ENCODE measurements at places on chromosomes 7 and 10. TPM values are rescaled to one million over a fixed set of nuclear protein-coding genes. Genes with fewer than 3 reads are reported as not detected.
A peak's percentile ranks its signal among the peaks of the same experiment; 100 is the strongest.

GRCh38 chr7:5472432-5473315 is 49.0 kb upstream of the TNRC18 start:
- DNase-seq: no peak

Gene MMP21
- total RNA-seq: not detected

Gene AS3MT
- total RNA-seq: 1.4 TPM

Gene SYT15B
- 68.3 TPM for total RNA-seq

DNA sequence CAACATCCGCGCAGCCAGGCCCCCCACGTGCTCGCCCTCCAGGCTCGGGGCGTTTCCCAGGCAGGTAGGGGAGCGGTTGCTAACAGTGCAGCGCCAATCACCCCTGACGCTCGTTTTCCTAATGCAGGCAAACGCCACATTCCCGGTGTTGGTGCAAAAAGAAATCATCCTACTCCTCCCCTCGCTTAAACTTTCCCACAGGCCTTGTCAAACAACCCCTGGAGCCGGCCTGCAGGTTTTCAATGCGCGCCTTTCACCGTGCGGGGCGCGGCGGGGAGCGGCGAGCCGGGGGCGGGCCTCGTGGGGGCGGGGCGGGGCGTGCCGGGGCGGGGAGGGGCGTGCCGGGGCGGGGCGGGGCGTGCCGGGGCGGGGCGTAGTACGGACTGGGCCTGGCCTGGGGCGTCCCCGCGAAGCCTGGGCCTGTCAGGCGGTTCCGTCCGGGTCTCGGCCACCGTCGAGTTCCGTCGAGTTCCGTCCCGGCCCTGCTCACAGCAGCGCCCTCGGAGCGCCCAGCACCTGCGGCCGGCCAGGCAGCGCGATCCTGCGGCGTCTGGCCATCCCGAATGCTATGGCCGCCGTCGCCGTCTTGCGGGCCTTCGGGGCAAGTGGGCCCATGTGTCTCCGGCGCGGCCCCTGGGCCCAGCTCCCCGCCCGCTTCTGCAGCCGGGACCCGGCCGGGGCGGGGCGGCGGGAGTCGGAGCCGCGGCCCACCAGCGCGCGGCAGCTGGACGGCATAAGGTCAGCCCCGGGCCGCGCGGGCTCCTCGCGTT is at the start of gene ECHDC3:
ECHDC3 (plus strand) TSS at position 374 of the 770 bp plus-strand sequence; CDS start at position 569, 195 bp downstream.
- no peak for DNase-seq

Gene CARD11
- 0.64 TPM for total RNA-seq

Gene CYP2C19
- total RNA-seq: not detected

Gene PVRIG
- total RNA-seq: 27.8 TPM

Gene GNB2
- 500 TPM for total RNA-seq

GRCh38 chr10:98980353-98980752 is 255.3 kb downstream of the HPSE2 start:
- no peak for DNase-seq

Gene CTAGE15
- 0.21 TPM for total RNA-seq

- DNase-seq: no peak
Measured at GRCh38 chr10:101834341-101834740, 9.3 kb downstream of the KCNIP2 start.

DNA sequence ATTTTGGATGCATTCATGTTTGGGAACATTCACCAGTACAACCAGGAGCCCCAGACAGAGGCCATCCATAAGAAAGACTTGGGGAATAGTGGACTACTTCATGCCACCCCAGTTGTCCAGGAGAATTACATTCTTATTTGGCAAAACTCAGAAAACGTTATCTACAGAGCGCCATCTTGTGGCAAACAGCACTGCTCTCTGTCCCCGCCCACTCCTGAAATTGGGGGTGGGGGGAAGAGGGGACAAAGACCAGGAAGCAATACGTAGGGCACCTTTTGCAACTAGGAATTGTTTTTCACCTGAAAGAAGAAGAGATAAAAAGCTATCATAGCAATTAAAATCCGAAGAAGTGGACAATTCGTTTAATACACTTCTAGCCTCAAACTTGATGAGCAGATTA is 134.6 kb upstream of the MGMT start:
- no peak for DNase-seq

Gene CHN2
- total RNA-seq: 8.7 TPM

DNA sequence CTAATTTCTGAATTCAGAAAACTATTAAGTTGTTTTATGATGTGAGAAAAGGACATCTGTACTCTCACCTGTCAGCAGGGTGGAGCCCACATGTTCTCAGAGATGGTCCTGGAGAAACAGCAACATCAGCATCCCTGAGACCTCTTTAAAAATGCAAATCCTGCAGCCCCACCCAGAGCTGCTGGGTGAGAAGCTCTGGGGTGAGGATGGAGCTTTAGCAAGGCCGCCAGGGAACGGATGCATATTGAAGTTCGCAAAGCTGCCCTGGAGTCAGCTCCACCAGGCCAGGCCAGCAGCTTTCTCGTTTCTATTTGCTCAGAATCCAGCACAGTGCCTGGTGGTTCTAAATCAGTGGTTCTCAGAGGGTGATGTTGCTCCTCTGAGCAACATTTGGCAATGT is 49.1 kb downstream of the PRKCQ start:
- DNase-seq: no peak

Gene HMX3
- total RNA-seq: not detected

DNA sequence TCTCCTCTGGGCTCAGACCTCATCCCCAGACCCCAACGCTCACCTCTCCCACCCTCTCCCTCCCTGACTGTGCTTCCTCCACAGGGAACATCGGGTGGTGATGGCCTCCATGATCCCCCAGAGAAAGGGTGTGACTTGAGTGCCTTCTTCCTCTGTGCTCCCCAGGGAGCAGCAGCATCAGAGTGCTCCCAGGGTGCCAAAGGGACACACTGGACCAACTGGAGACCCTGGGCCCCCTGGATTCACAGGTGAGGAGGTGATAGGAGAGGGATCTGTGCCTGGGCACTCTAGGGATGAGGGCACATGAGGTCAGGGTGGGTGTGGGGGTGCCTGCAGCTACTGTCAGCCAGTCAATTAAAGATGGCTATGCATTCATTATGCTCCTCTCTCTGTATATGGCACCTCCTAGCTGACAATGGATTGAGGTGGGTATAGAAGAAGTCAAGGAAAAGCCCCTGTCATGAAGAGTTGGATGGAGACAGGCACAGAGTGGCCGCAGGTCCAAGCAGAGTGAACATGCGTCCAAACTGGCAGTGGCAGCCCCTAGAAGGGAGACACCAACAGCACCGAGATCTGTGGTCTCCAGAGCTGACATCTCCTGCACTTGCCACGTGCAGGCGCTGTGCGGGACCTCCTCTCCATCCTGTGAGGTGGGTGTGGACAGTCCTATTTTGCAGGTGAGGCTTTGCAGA is 15.5 kb upstream of the VOPP1 start:
- no peak for DNase-seq

Gene CACNA2D1
- 17.3 TPM for total RNA-seq

DNA sequence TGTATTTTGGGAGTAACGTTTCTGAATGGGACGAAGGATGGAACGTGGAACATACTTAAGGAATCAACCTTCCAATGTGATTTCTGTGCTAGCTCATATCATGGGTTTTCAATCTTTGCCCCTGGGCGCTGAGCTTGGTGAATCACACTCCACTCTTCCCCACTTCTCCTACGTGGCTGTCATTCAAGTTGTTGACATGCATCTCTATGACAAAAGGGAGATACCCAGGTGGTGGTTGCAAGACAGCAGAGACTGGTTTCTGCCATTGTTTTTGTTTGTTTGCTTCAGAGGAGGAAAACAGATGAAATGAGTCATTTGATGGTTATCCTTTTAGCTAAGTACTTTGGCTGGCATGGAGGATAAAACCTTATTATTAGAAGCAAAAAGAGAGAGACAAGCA is 573.9 kb downstream of the GATA3 start:
- no peak for DNase-seq

Gene SPACDR
- total RNA-seq: not detected

Gene RHOBTB1
- total RNA-seq: 13.6 TPM

DNA sequence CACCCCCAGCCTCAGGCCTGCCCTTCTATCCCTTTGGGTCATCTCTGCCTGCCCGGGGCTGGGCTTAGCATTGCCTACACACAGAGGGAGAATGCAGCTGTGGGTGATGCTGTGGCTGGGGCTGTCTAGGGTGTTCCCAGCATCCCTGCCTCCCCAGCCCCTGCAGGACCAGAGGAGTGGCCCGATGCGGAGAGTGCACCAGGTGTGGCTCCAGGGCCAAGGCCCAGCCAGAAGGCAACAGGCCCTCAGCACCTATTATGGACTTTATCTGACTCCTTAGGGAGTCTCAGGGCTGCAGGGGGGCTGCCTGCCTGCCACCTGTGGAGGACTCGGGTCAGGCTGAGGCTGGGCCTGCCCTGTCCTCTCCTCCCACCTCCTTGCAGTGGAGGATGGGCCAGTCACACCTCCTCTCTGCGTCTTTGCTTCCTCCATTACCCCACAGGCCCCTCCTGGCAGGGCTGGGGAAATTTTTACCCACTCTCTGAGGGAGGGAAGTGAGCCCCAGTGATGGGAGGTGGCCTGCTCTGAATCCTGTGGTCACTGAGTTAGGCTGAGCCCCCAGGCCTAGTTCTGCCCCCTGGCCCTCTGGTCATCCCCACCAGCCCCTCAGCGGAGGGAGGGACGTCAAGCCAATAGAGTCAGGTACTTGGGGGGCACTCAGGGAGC is 92.9 kb upstream of the PCBD1 start:
- no peak for DNase-seq

Gene LIPK
- total RNA-seq: not detected

- no peak for DNase-seq
Measured at GRCh38 chr7:29607889-29608288, 44.3 kb downstream of the PRR15 start.

DNA sequence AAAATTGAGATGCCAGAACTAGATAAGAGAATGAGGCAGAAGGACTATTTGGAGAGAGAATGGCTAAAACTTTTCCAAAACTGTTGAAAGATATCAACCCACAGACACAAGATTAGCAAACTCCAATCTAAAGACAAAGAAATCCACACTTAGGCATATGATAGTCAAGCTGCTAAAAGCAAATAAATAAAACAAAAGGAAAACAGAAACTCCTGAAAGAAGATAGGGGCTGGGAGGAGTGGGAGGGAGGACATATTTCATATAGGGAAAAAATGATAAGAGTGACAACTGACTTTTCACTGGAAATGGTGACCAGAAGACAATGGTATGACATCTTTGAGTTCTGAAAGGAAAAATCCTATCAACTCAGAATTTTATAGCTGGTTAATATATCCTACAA is 105.4 kb upstream of the ADO start:
- DNase-seq: no peak

Gene PTPN12
- 57.4 TPM for total RNA-seq

- no peak for DNase-seq
Measured at GRCh38 chr7:69840248-69840647, 242.0 kb downstream of the AUTS2 start.

DNA sequence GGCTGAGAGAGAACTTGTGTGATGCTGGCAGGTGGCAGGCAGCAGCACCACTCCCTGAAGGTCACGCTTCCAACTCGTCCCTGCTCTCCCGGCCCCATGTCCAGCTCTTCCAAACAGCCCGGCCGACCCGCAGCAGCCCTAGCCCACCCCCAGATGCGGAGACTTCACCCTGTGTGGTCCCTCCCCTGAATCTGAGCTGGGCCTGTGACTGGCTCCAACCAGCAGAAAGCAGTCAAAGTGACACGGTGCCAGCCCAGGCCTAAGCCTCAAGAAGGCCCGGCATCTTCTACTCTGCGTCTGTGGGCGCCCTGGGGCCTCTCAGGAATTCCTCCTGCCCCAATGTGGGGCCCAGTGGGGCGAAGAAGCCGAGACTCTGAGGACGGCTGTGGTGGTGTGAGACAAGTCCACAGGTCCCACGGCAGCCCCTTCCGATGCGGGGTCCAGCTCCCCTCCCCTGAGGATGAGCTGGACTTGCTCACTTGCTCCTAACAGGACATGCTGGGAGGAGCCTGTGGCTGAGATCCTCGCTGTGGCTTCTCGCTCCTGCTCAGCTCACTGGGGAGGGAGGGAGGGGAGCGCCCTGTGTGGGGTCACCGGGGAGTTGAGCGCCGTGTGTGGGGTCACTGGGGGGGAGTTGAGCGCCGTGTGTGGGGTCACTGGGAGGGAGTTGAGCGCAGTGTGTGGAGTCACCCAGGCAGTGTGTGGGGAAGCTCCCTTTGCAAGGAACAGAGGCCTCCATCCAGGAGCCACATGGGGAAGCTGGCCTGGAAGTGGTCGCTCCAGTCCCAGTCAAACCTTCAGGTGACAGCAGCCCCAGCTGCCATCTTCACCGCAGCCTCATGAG is 9.5 kb downstream of the STK32C start:
- DNase-seq: peak; percentile 57

Gene EPHB6
- 13.1 TPM for total RNA-seq

Gene ADRA2A
- total RNA-seq: 23.5 TPM

DNA sequence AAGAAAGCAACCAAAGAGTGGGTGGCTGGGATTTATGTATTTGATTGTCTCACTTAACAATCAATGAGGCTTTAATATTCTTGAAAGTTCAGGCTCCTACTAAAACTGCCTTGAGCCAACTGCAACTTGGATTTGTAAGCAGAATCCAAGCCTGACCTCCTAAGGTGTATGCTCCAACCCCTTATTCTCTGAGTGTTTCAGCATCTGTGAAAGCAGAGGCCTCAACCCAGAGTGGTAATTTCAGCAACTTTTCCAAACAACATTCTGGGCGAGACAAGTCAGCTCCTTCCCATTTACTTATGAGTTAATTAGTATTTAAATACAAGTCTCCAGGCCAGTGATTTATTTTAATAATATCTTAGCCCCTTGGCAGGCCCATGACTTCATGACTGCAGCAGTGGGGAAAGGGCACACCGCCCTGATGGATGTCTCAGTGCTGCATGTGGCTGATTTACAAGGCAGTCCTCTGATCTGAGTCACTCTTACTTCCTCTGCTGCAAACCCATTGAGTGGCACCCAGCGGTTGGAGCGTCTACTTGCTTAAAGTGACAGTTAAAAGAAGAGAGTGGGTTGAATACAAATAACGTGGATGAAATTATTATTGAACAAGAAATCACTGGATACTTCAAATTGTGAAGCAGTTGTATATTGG is 209.1 kb downstream of the TRIL start:
- no peak for DNase-seq

GRCh38 chr7:16187131-16187530 is 234.2 kb downstream of the CRPPA start:
- DNase-seq: no peak

Gene GRID2IP
- not detected for total RNA-seq

DNA sequence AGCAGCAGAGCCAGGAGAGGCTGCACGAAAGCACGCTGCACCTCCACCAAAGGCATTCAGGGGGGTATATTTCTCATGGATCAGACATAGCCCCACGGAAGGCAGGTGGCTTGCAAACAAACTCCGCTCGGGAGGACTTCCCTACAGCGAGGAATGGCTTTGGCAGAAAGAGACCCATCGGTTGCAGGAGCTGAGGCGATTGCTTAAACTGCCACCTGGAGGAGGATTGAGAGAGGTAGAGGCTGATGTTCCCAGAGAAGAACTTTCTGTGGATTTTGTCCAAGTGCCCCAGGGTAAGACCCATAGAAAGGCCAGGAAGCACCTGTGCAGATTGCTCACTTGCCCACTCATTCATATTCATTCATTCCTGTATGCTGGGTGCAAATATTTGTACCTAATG is 89.1 kb downstream of the NEUROD6 start:
- no peak for DNase-seq

DNA sequence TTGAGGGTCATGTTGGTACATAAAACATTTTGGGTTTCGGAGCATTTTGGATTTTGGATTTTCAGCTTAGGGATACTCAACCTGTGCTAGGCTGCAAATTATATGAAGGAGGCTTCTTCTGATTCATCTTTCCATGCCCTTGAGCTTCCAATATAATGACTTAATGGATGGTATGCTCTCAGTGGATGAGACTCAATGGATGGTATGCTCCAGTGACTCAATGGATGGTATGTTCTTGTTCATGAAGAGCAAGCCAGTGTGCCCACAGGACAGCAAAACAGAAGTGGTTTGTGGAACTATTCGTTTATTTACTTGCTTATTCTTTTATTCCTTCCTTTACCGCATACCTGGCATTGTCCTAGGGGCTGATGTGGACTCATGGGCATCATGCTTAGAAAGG is 969.6 kb downstream of the LRMDA start:
- DNase-seq: no peak

Measured in ascending aorta (tissue), 2 donors.